ENCODE measurements at places on chromosomes 7 and 10. TPM values are rescaled to one million over a fixed set of nuclear protein-coding genes. Genes with fewer than 3 reads are reported as not detected.

The DNTT gene
- not detected for total RNA-seq

DNA sequence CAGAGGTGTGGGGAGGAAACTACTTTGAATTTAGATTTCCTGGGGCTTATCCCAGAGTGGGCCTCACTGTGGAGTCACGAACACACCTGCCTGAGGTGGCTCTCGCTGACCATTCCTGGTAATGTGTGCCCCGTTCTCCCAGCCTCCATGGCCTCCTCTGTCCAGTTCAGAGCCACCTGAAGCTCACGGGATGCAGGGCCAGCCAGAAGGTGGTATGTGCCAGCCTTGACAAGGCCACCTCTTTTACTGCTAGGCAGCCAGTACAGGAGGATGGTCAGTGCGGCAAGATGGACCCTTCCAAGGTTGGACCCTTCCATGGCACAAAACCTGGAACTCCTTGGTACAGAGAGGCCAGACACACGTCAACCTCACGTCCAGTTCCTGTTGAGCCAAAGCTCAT is 210.3 kb downstream of the DNAJB6 start:
- DNase-seq, result no peak

The ELFN1 gene
- 1.3 TPM for total RNA-seq

GRCh38 chr10:32445036-32445435 is 904 bp upstream of the CCDC7 start:
- DNase-seq, result no peak

GRCh38 chr7:50962281-50962883 is 179.7 kb upstream of the GRB10 start:
- DNase-seq, result no peak

DNA sequence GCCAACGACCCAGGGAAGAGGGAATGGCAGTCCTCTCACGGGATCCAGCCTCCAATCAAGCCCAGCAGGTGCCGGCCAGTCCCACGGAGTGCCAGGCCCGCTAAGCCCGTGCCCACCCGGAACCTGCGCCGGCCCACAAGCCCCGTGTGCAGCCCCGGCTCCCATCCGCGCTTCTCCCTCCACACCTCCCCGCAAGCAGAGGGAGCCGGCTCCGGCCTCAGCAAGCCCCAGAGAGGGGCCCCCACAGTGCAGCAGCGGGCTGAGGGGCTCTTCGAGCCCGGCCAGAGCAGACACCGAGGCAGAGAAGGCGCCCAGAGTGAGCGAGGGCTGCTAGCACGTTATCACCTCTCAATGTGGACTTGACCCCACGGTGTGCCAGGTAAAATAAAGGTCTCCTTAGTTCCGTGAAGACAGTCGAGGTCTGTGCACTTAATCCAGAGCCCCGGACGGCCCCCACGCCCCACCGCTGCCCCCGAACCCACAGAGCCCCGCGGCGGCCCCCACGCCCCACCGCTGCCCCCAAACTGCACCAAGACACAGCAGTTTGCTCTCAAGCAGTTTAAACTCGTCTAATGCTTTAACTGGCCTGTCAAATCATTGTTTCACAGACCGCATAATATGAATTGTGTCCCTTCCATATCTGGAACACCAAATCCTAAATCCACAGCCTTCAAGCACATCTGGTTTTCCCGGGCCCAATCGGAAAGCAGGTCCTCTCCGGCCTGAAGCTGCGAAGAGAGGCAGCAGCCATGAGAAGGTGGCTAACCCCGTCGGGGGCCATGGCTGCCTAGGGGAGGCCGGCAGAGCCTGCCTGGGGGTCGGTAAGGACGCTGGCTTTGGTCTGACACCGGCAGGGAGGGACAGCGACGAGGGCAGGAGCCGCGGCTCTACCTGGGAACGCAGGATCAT is 307.8 kb downstream of the PTPRN2 start:
- no peak for DNase-seq

The AGAP3 gene
- 43.2 TPM for total RNA-seq

GRCh38 chr10:12252882-12253546 is 57.0 kb downstream of the CDC123 start:
- DNase-seq, result no peak

DNA sequence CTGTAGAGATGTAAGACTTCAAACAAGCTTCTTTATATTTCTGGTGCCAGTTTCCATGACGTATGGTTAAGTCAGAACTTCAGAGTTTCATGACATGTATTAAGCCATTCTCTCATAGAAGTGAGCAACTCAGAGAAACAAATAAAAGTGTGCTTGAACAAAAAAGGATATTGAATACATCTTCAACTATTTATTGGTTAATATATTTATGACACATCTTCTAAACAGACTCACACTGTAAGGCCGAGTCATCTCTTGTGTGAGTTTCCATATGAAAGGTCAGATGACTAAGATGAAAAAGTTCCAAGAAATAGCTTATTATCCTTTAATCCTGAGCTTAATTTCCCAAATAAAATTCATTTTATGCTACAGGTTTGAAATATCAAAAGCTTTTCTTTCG is 105.5 kb upstream of the CSTF2T start:
- peak; percentile 8 for DNase-seq

DNA sequence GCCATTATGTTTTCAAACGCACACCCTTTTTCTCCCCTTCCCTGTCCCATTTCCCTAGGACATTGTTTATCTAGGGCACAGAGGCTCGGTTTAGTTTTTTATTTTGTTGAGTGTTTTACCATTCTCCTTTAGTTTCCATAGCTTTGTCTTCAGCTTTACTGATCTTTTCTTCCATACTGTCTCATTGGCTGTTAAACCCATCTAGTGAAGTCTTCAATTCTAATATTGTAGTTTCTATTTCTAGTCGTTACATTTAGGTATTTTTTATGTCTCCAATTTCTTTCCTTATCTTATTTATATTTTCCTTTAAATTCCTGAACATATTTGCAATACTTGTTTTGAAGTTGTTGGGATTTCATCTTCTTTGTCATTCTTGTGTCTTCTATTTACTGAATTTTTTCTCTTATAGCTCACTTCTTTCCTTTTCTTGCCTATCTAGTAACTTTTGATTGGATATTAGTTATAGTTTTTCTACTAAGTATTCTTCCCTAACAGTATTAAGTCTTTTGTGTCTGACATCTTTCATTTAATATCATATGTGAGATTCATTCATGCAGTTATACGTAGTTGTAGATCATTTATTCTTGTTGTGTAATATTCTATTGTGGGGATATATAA is 41.0 kb upstream of the SH2D4B start:
- no peak for DNase-seq

The FAM200A gene
- total RNA-seq, result 14.0 TPM

- no peak for DNase-seq
Observed at GRCh38 chr7:30470163-30470770, 8.3 kb downstream of the NOD1 start.

DNA sequence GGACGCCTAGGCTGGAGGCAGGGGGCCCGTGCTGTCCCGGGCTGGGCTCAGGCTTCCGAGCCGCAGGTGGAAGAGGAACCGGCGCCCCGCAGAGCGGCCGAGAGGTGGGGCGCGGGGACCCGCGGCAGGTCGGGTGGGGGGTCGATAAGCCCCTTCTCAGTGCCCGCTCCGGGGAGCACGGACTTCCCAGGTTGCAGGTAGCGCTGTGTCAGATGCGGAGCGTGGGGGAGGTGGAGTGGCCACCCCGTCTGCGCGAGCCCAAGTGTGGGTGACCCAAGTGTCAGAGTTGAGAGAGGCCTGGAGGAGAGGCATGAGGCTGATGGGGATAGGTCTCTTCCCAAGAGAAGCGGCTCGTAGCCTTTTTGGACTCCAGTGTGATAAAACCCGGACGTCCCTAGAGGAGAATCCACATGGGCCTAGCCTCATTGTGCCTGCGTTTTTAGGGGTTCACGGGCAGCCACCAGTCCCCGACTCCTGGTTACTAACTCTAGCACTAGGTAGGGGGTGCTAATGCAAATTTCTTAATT is 580 bp downstream of the EEPD1 start:
- DNase-seq, result no peak

DNA sequence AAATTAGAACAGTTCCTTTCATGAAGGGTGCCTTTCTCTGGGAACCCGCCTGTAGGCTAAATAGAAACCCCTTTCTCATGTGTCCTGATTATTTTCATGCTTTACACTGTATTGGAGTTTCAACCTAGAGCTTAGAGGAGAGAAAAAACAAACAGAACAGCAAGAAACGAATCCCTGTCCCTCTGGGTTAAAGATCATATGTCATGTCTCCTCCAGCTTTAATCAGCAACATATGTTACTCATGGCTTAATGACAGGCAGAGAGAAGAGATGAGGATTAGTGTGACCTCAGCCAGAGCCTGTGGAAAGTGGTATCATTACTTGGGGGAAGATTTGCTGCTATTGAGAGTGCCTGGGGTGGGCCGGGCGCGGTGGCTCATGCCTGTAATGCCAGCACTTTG is 32.1 kb downstream of the CRCP start:
- no peak for DNase-seq

- no peak for DNase-seq
Observed at GRCh38 chr7:11605749-11606148, 226.2 kb downstream of the THSD7A start.

The EPHB6 gene
- not detected for total RNA-seq

GRCh38 chr7:112448381-112448780 is 1.9 kb upstream of the IFRD1 start:
- no peak for DNase-seq

The CFTR gene
- not detected for total RNA-seq

- DNase-seq, result no peak
Observed at GRCh38 chr7:70775570-70776156, 356.3 kb upstream of the GALNT17 start.

DNA sequence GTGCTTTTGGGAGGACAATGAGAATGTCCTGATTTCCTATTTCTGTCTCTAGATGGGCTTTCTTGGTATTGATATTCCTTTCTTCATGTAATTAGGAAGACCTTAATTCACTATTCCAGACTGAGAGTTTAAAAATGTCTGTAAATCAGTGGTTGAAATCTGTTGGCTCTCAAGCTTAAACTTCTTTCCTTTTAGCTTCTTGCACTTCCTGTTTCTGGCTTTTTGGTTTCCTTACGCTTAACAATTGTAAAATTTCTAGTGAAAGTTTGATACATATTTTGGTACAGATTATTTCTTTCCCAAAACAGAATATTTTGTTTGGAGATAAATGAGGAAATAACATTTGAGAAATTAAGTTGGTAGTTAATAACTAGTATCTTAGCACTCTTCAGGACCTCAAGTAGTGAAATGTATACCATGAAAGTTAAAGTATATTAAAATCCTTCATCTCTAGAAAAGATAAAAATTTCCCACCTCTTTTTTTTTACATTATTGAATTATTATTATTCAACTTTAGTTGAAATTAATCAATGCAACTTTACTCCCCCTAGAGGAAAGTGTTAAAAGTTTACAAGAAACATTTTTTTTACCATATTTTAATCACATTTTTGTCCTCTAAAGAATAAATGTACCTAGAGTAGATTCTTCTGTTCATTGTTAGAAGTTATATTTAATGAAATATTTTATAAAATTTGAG is 137.2 kb downstream of the PHTF2 start:
- DNase-seq, result no peak

DNA sequence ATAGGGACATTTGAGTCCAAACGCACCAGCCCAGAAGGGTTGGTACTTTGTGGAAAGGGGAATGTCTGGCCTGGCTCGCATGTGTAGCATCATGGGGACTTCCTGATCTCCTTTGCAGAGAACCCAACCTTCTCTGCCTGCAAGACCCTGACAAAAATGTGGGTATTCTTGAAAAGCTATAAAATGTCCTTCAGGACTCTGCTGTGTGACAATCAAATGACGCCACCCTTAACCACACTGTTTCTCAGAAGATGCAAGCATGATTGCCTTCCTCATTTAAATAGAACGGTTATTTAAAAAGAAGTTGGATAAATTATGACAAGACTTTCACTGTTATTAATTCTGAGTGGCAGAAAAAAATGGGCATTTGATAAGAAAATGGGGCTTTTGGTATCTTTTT is 15.1 kb upstream of the GPR15LG start:
- DNase-seq, result no peak

The UBE3C gene
- total RNA-seq, result 78.6 TPM

GRCh38 chr10:124554085-124554858 is 92.6 kb downstream of the LHPP start:
- DNase-seq, result no peak

- DNase-seq, result no peak
Observed at GRCh38 chr10:122138831-122139625, 132.1 kb upstream of the BTBD16 start.

The PODXL gene
- 2.3 TPM for total RNA-seq

DNA sequence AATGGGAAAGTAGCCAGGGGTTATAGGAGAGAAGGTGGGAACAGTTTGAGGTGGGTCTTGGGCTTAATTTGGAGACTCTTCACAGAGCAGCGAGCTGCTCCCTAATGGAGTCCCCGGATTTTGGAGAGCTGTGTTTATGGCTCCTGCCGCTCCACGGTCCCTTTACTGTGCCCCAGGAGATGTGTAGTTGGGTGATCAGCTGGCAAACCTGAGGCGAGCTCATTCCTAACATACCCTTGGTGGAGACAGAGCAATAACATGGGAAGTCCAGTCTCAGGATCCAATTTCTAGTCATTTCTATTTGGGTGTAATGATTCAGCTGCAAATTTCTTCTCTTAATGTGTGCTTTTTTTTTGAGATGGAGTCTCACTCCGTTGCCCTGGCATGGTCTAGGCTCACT is 1.5 kb downstream of the GARIN1A start:
- no peak for DNase-seq

The FAM237B gene
- total RNA-seq, result not detected

DNA sequence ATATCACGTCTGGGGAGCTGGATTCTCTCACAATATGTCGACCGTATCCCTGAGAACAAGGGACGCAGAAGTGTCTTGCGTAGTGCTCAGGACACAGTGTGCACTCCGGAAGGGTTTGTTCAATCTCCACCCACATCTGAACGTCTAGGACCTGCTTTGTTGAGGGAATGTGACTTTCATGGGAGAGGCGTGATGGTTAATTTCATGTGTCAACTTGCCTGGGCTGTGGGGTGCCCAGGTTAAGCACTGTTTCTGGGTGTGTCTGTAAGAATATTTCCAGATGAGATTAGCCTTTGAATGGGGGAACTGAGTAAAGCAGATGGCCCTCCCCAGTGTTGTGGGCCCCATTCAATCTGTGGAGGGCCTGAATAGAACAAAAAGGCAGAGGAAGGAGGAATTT is 80.4 kb upstream of the SFMBT2 start:
- DNase-seq, result no peak

GRCh38 chr10:24240041-24240751 is 31.3 kb downstream of the KIAA1217 start:
- DNase-seq, result no peak

The BHLHA15 gene
- 4.4 TPM for total RNA-seq

The SERPINE1 gene
- 11.9 TPM for total RNA-seq

GRCh38 chr7:122140918-122141317 is 3.1 kb downstream of the AASS start:
- no peak for DNase-seq

All from NCI-H460 (cell line).